ENCODE measurements at places on chromosomes 13 and 19.

DNA sequence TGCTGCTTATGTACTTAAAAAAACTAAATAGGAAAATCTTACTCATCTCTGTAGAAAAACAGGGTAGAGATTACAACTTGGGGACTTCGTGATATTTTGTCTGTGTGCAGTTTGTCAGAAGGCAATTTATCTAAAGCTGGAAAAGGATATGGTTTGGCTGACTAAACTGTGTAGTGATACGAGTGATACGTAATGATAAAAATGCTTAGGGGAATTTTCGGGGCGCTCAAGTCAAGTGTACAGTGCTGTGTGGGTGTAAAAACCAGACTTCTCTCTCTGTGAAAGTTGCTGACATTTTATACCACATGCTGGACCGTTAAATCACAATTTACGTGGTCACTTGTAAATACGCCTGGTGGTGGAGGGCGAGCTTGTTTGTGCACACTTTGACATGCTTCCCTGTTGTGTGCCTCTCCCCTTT is 221.7 kb downstream of the KCNRG start:
- peak; percentile 62 for DNase-seq

GRCh38 chr13:86559901-86560300 is 760.7 kb upstream of the SLITRK6 start:
- DNase-seq = no peak

- no peak for DNase-seq
Measured at GRCh38 chr13:32432856-32433255, 4.9 kb upstream of the N4BP2L1 start.

GRCh38 chr13:73372666-73373627 is 314.1 kb downstream of the KLF5 start:
- DNase-seq = no peak
